ENCODE measurements at places on chromosomes 6 and 20.

GRCh38 chr6:130303431-130303830 lies 62.4 kb upstream of the TMEM200A start:
- no peak for DNase-seq

- no peak for DNase-seq
Measured at GRCh38 chr20:1946442-1946761, 47.5 kb downstream of the PDYN start.

DNA sequence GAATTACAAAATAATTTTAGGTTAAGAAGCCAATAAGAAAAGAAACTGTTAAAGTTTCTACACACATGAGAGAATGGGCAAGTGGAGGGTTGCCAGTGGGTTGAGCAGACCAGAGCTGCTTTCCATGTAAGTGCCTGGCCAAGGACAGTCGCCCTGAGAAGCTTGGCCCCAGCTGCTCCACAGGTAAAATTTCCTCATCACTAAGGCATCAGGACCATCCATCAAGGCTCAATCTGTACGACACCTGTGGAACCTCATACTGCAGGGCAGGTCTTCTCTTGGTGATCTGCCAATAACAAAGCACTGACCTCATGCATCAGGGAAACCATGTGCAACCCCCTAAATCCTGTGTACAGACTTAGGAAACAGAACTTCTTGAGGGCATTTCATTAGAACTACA lies 115.4 kb downstream of the INSM1 start:
- DNase-seq, result no peak

GRCh38 chr20:15561707-15562404 lies 1011.4 kb downstream of the KIF16B start:
- no peak for DNase-seq

DNA sequence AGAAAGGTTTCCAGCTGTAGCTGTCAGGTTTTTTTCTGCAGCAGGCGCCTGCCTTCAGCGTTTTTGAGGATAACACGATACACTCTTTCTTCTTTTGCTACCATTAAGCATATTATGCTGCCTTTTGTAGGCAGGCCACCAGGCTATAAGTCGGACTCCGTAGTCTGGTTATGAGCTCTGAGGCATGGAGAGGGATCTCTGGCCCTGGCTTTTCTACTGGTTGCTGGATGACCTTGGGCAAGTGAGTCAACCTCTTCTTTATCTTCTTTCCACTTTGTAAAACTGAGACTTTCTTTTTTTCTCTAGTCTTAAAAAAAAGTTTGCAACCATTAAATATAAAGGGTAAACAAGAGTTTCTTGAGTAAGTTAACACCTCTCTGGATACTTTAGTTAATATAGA lies 120.2 kb downstream of the BCKDHB start:
- no peak for DNase-seq

- no peak for DNase-seq
Measured at GRCh38 chr6:159089443-159089842, 44.7 kb upstream of the TAGAP start.

DNA sequence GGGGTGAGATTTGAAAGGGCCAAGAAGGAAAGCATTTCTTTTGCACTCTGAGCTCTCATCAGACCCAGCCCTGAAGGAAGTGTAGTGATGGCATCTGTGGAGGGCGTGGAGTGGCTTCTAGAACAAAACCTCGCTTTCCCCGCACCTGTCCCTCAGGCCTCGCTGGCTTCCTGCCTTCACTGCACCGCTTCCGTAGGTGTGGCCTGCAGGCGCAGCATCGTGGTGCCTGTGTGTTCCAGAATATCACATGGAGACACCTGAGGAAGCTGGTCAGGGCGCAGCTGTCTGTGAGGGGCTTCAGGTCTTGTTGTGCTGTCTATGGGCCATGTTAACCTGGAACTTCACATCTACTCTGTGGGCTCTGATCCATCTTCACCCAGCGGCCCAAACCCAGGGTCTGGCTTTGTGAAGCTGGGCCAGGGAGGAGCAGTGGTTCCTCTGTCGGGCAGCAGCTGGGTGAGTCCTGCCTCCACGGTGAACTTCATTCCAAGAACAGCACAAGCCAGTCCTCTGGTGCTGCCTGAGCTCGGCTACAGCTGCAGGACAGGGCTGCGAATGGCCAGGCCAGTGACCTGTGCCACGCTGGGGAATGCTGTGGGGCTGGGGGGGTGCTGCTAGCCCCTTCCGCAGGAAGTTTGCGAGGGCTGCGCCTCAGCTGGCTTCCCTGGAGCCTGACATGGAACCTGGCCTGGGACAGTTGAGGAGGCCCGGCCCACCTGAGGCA lies 40.9 kb downstream of the DSTN start:
- DNase-seq, result no peak

DNA sequence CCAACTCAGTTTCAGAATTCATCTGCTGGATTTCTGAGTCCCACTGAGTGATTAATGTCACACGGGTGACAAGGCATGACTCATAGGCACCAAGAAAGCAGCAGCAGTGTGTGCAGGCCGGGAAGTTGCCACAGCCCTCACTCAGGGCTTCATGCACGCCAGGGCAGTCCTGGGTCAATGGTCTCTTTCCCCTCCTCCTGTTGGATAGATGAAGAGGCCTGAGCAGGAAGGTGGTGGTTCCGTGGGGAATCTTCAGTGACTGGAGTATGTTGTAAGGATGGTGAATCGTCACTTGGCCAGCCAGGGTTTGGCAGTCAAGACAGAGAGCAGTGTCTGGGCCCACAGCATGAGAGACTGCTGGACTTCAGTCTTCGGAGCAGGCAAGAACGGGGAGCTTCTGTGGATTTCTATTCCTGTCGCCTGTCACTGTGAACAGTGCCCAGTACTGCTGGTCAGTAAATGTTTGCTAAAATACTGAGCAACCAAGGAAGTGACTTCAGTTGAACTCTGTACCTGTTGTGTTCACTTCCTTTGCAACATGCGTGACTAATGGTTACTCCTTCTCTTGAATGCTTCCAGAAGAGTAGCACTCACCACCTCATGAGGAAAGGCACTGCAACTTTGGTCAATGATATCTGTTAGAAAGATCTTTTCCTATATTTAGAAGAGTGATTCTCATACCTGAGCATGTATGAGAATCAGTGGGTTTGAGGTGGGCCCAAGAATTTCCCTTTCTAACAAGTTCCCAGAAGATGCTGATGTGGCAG lies 62.0 kb upstream of the CD93 start:
- DNase-seq, result peak; percentile 73

GRCh38 chr6:3524456-3524855 lies 67.6 kb upstream of the SLC22A23 start:
- no peak for DNase-seq

DNA sequence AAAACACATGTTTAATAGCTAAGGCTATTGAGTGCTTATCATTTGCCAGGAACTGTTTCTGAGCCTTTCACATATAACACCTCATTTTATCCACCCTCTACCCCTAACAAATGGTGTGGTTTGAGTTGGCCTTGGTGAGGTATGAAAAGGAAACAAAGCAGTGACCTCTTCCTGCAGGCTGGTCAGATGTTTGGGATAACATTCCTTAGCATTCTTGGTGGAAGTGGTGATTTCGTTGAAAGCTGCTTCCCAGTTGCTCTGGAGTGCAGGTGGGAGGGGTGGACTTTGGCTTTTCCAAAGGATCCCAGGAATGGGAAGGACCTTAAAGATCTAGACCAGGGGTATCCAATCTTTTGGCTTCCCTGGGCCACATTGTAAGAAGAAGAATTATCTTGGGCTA lies 41.3 kb downstream of the CARMIL1 start:
- no peak for DNase-seq

DNA sequence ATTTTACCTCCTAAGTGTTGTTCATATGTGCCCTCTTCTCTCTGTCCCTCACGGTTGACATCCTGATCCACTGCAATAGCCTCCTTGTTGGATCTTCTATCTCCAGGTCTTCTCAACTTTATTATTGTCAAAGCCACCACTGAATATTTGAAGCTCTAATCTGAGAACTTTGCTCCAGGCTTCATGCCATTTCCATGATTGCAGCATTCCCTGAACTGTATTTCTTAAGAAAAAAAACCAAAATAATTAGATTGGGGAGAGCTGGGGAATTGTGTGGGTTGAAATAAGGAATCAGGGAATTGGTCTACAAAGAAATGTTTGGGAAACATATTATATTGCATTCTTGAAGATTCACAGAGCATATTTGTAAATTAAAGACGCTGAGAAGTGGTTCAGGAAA lies 2.5 kb upstream of the STX7 start:
- DNase-seq, result no peak

GRCh38 chr6:91013511-91013910 lies 426.6 kb upstream of the MAP3K7 start:
- DNase-seq, result no peak

GRCh38 chr6:122798099-122798641 lies 9.1 kb downstream of the SMPDL3A start:
- peak; percentile 22 for DNase-seq

- no peak for DNase-seq
Measured at GRCh38 chr6:92790381-92790780, 629.0 kb downstream of the EPHA7 start.

- DNase-seq, result peak; percentile 11
Measured at GRCh38 chr20:44990425-44990824, 24.1 kb downstream of the STK4 start.

DNA sequence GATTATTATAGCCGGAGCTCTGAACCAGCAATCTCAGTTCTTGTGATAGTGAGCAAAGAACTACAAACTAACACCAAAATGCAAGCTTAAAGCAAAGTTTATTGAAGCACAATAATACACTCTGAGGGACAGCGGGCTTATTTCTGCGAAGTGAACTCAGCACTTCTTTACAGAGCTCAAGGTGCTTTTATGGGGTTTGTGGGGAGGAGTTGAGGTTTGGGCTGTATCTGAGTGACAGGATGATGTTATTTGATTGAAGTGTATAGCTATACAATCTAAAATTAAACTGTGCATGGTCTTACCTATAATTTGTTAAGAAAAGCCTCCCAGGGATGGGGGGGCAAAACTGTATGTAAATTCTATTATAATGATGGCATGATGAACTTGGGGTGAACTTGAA lies 1.0 kb upstream of the HFE start:
- no peak for DNase-seq

DNA sequence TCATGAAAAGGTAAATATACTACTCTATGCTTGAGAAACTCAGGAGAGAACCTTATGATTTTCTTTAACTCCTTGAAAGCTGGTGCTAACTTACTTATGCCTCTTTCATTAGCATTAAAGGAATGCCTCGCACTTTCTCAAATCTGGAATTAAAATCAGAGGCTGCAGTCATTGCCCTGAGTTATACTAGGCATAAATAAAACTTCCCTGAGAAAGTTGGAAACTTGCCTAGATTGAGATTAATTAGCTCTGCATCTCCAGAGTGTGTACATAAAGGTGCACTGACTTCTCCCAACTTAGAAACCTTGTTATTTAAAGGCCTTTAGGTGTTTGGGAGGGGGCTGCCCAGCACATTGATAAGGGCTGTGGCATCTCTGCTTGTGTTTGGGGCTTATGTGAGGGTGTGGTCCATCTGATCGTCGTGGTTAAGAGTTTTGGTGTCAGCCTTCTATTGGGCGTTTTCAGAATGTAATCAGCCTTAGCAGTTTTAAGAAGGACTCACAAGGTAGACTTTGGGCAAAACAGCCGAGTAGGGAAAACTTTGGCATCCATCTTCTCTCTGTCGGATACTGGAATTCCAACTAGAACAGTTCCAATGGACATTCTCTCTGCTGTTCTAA lies 32.1 kb upstream of the CCN6 start:
- DNase-seq, result no peak

GRCh38 chr6:68313911-68314310 lies 321.2 kb upstream of the ADGRB3 start:
- DNase-seq, result no peak

GRCh38 chr6:120620900-120621299 lies 713.4 kb downstream of the TBC1D32 start:
- DNase-seq, result no peak

DNA sequence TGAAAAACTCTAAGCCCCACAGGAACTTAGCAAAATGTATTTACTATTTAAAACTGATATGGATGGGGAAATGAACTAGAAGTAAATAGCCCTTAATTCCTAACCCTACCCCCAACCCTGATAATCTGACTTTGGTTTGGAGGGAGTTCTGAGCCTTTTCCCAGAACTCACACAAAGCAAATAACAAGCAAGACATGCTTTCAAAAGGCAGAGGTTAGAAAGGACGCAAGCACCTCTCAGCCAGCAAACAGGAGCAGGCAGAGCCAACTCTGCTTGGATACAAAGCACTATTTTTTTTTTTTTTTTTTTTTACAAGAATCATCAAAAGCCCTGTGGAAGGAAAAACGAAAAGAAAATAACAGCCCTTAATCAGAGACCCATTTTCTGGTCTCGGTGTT lies 58.7 kb downstream of the SLC22A23 start:
- no peak for DNase-seq

DNA sequence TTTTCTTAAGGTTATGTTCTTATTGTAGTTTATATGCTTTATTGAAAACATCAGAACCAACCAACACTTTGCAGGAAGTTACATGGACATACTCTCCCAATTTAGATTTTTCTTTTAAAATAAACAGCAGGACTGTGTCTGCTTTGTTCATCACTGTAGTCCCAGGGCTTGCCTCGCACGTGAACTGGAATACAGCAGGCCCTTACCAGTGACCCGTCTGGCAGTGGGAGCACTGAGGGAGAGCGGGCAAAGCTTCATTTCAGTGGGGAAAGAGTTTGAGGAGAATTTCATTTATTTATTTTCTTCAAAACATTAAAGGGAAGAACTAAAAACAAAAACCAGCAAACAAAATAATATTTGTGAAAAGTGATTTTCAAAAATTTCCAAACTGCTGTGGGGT lies 230.8 kb downstream of the PAX1 start:
- no peak for DNase-seq

DNA sequence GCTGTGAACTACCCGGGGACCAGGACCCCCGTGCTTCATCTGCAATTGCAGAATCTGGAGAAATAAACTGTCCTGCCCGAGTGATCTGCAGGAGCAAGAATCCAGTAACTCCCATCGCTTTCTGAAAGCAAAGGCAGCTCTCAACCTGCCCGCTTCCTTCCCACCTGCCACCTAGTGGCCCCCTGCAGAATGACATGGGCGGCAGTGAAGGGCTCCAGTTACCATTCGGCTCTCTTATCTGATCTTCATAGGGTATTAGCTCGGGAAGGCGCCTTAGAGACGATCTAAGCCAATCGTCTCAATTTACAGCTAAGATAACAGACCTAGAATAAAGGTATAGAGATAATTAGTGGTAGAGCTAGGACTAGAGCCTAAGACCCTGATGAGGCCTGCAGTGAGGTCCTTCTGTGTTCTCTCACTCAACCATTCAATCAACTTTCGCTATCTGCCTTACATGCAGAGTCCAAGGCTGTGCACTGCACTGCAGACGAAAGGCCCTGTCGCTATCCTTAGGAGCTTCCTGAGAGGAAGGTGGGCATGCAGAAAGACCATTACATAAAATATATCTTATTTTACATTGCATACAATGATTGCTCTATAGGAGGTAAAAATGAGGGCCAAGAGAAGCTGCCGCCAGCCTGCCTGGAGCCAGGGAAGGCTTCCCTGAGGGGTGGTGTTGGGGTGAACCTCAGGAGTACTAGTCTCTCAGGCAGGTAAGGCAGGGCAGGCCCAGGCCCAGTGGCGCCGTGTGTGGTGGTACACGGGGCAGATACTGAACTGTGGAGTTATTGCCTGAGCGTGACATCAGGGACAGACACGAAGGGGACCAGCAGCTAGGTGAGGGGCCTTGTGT lies 7.1 kb upstream of the PSMG4 start:
- peak; percentile 62 for DNase-seq

- DNase-seq, result no peak
Measured at GRCh38 chr6:149563203-149563927, 2.8 kb upstream of the GINM1 start.

- DNase-seq, result peak; percentile 84
Measured at GRCh38 chr6:44223319-44224028, at the start of gene SLC29A1. SLC29A1 (plus strand) TSS chr6:44223595; CDS start chr6:44227314, 3,719 bp downstream.

GRCh38 chr6:100202417-100203194 lies 208.6 kb upstream of the MCHR2 start:
- DNase-seq, result no peak

- DNase-seq, result no peak
Measured at GRCh38 chr20:5806457-5807263, 56.5 kb downstream of the SHLD1 start.
